ENCODE measurements at places on chromosomes 3 and 15.

GRCh38 chr3:152235709-152236298 is 32.9 kb upstream of the MBNL1 start:
- DNase-seq, result no peak

GRCh38 chr3:181369637-181370036 is 342.1 kb upstream of the SOX2 start:
- no peak for DNase-seq

- no peak for DNase-seq
These were observed 13.9 kb downstream of the ISLR2 start for GRCh38 chr15:74144153-74144775.

DNA sequence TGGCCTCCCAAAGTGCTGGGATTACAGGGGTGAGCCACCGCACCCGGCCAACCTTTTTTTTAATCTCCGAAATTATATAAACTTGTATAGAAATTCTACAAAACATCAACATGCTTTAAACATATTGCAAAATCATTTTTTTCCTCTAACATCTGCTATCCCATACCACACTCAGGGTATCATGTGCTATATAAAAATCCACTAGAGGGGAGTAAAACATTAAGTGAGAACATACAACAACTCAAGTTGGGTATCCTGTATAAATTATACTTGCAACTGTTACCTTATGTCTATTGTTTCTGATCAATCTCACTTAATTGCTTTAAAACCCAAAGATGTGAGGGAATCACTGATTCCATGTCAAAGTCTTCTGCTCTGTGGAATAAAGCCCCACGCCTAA is 71.9 kb upstream of the FBN1 start:
- DNase-seq, result no peak

DNA sequence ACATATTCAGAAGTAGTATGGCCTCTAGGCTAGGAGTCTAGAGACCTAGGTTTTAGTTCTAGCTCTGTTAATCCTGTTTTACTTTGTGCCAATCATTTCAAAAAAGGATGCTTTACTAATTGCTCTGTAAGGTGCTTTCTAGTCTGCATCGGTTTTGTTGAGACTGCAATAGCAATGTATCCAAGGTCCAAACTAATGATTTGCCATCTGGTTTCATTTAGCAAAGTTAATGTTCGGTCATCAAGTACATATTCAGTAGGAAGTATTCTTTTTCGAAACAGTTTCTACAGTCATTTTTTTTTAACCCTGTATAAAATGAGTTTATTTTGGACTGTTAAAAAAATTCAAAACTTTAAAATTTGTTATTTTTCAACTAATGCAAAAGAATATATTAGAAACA is 2.0 kb upstream of the GALK2 start:
- no peak for DNase-seq

GRCh38 chr3:105979961-105980360 is 111.1 kb upstream of the CBLB start:
- DNase-seq, result no peak

GRCh38 chr15:96261575-96262034 is 68.9 kb upstream of the NR2F2 start:
- no peak for DNase-seq

GRCh38 chr3:45185461-45185860 is 39.3 kb upstream of the CDCP1 start:
- no peak for DNase-seq

DNA sequence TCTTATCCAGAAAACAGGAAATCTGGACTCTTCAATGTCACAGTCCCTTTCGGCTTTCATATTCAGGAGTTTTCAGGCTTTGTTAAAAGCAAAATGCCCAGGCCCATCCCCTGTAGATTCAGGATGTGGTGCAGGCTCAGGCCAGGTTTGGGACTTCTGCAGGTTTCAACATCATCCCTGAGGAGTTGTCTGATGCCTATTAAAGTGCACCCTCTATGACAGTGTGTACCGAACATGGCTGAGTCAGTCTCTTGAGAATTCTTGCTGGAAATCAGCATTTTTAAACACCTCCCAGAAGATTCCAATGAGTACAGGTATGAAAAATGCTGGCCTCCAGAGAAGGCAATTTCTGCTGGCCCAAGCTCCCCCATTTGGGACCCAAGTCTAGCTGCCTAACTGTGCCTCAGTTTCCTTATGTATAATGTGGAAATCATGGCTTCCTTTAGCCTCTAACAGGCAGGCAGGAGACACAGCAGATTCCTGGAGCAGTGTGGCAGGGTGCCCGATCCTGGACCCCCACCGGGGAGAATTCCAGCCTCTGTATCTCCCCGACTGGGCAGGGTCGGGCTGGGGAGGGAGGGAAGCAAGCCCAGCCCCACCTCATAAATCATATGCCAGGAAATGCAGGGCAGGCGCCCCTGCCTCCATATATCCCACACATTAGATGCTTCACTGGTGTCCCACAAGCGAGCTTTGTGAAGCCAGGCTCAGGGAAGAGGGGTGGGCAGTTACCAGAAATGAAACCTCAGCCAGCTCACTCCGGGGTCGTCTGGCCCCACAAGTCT is 44.4 kb upstream of the SLC6A11 start:
- no peak for DNase-seq

GRCh38 chr3:150183678-150184425 is 213.2 kb upstream of the PFN2 start:
- DNase-seq, result peak; percentile 57

GRCh38 chr3:119819806-119820205 is 37.9 kb downstream of the NR1I2 start:
- no peak for DNase-seq

DNA sequence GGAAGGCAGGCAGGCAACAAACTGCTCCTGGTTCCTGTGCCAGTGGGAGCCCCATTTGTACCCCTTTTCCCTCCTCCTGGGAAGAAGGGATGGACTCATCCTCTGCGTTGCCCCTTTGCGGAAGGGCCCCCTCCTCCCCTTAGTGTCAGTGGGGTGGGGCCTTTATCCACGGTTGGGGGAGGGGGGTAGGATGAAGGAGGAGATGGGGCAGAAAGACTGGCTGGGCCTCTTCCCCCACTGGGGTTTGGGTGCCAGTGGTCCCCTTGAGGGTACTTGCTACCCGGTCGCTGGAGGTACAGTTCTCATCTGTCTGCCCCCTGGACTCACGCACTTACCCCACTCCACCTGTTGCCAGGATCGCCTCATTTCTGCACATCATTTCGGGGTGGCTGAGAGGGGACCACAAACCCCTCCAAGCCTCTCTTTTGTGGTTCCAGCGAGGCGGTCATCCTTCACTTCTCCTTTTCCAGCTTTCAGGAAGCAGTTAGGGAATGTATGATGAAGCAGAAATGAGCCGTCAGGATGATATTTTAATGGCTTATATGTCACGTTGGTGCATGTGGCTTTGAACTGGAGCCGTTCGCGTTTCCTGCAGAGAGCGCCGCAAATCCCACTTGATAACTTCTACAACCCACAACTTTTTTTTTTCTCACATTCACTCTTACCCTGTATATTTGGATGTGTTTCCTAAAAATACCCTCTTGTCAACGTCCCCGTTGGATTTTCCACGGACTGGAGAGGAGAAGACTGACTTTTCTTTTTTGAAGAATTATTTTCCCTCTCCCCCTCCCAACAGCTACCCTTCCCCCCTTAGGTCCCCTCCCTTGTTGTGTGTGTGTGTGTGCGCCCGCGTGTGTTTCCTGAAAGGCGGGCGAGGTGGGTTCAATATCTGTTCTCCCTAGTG is at the start of gene ZIC4:
Gene ZIC4 (minus strand): TSS at position 516 of the 904 bp plus-strand sequence. CDS start 3,746 bp downstream, outside the sequence.
- DNase-seq, result no peak

GRCh38 chr3:127749787-127750225 is 72.5 kb downstream of the MGLL start:
- DNase-seq, result no peak

GRCh38 chr15:47670365-47670764 is 46.9 kb upstream of the SEMA6D start:
- no peak for DNase-seq

DNA sequence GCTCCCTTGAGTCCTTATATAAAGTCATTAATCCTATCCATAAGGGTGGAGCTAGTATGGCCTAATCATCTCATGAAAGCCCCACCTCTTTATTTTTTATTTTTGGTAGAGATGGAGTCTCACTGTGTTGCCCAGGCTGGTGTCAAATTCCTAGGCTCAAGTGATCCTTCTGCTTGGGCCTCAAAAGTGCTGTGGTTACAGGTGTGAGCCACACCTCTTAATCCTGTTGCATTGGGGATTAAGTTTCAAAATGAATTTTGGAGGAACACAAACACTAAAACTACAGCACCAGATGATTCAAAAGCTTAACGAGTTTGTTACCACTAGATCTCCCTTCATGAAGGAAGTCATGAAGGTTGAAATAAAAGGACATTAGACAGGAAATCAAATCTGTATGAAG is 27.7 kb downstream of the RAB7A start:
- DNase-seq, result no peak

DNA sequence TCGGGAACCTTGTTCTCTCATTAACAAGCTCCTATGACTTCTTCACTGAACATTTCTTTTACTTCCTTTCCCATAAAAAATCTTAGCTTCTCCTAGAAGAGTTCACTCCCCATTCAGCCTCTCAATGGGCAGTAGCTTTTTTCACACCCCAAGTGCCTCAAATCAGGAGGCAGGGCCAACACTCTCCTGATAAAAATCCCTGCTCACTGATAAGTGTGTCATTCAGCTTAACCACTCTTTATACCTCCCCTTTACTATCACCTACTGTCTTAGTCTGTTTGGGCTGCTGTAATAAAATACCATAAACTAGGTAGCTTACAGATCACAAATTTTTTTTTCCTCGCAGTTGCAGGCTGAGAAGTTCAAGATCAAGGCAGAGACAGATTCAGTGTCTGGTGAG is 400.4 kb downstream of the WDR72 start:
- no peak for DNase-seq

GRCh38 chr3:182692695-182693094 is 100.6 kb upstream of the ATP11B start:
- DNase-seq, result no peak

DNA sequence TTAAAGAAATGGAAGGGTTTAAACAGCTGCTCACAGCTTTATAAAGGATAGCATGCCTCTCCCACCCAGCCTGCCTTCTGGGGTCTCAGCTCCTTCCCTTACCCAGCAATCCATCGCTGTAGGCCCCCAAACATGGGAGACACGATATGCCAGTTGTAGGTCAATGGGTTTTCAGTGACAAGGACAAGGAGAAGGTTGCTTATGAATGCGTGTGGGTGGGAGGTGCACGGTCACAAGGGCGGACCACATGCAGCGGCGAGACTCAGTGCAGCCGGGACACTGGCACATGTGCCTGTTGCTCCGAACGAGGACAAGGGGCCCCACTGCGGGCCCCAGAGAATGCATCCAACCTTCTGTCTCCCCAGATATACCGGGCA is 67.0 kb downstream of the MGLL start:
- no peak for DNase-seq

DNA sequence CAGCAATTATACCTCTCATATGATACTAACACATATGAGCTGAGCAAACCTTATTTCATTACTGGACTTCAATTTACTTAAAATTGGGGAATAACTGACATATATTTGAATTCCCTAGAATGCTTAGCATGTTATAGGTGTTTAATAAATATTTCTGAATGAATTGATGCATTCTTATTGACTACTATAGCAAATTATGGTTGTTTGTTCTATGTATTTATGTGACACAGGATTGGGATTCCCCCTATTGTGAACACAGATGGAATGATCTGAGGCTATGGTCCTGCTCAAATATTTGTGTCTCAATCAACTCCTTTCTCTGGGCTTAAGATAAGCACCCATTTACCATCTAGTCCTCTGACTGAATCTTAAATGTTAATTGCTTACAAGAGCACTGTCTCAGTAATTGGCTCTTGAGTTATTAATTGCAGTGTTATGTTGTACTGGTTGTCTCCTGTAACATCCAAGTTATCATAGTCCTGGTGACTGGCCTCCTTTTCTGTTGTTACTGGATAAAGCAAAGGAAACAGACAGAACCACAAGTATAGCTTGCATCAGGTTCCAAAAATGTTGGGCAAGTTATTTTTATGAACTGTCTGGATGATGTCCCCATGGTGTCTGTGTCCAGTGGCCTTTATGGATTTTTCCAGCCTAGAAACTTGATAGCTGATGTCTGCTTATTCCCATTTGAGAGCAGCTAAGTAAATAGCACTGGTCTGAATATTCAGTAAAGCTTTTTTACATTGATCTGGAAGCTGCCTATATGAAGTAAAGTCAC is 2.3 kb upstream of the UACA start:
- DNase-seq, result no peak

- no peak for DNase-seq
These were observed 233.4 kb downstream of the ZPLD1 start for GRCh38 chr3:102668247-102668646.

- no peak for DNase-seq
These were observed 120.5 kb upstream of the PROK2 start for GRCh38 chr3:71905426-71905825.

- no peak for DNase-seq
These were observed 26.2 kb downstream of the RARB start for GRCh38 chr3:25454005-25454927.

DNA sequence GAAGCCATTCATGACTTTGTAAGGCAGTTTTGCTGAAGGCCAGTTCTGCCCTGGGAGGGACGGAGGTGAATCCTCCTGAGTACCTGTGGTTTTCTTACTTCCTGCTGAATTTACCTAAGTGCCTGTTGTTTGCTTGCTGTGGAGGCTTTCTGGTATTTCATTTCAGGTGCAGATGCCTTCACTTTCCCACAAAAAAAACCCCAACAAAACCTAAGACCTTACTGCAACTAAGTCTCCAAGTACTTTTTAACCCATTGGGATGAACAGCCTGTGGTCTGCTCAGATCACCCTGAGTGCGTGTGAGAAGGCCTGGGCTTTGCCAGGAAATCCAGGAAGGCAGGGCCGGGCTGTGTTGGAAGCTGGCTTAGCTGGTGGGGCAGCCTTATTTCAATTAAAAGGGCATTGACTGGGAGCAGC is 65.3 kb downstream of the IGF1R start:
- no peak for DNase-seq

- peak; percentile 23 for DNase-seq
These were observed 33.9 kb downstream of the PIK3CA start for GRCh38 chr3:179181993-179182551.

DNA sequence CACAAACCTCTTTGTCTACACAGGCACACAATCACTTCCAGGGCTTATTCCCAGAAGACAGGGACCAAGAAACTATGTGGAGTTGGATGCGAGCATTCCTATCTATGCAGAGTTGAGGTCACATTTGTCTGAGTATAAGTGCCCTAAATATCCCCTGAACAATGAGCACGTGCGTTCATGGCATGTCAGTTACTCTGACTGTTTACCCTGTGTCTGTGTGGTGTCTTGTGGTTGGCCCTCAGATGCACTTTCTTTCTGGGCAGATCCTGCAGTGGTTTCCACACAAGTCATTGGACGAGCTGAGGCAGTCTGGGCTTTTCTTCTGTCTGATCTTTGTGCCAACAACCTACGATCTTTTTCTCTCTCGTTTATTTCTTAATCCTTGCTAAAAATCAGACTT is 134.5 kb downstream of the FBN1 start:
- no peak for DNase-seq

DNA sequence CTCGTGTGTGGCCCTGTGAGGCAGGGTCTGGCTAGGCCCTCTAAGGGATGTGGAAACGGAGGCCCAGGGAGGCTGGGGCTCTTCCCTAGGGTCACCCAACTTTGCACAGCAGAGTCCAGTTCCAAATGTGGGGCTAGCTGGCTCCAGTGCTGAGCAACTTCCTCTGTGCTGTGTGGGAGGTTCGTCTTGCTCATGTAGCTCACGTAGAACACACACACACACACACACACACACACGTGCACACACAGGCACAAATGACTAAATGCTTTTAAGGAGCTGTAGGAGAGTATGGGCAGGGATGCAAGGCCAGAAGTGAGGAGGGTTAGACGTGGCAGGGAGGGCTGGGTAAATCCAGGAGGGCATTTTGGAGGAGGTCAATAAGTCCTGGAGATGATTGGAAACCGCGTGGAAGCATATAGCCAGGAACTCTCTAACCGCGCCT is 213.8 kb downstream of the RPLP1 start:
- DNase-seq, result peak; percentile 68

Data from activated CD4-positive, alpha-beta T cell treated with anti-CD3 and anti-CD28 coated beads for 48 hours (primary cell).